AML-193 (cell line): ENCODE measurements at places on chromosomes 13 and 19.

DNA sequence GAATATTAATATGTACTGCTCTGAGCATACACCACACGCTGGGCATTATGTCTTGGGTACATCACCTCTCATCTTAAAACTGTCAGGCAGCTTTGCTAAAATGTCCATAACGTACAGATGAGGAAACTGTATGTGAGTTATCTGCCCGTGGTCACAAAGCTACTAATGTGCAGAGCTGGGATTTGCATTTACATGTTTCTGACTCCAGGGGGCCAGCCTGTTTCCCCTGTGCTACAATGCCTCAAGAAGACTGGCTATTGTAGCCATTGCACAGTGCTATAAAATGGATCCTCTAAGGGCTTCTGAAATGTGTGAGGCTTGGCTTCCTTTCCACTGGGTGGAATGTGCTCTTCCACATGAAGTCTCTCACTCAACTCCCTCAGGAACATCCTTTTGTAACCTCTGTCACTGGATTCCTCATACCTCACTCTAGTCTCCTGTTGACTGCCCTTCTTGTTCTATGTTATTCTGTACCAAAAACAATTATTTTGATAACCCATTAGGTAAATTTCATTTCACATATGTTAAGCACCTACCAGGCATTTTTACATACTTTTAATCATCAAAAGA lies 95.6 kb upstream of the HTR2A start:
- peak; percentile 37 for DNase-seq

GRCh38 chr19:38786572-38787265 lies 2.3 kb upstream of the LGALS7B start:
- DNase-seq, result no peak

DNA sequence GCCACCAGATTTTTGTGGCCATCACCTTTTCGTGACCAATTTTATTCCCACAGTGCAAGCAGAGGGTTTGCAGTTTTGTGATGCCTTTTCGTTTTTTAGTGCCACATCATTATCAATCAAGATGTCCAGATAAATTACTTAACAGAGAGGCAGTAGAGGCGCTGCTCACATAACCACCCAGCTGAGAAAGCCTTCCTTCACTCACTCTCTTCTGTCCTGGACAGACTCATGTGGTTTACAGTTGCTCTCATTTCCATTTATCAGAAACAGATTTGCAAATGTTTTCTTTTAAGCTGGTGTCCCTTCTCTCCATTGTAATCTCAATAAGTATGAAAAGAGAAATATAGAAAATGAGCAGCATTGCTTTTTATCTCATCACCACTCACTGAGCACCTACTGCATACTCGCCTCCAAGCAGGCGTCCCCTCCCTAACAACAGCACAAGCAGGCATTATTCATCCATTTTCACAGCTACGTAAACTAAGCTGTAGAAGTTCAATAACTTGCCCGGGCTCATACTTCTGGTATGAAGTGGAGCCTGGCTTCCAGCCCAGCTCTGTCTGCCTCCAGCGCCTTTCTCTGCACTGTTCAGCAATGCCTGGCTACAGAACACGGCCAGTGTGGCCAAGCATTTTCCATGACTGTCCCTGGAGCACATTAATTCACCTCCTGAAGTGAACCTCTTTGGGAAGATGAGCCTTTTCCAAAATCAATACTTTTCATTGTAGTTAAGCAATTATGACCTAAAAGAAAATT lies 34.6 kb upstream of the KATNAL1 start:
- DNase-seq, result no peak

DNA sequence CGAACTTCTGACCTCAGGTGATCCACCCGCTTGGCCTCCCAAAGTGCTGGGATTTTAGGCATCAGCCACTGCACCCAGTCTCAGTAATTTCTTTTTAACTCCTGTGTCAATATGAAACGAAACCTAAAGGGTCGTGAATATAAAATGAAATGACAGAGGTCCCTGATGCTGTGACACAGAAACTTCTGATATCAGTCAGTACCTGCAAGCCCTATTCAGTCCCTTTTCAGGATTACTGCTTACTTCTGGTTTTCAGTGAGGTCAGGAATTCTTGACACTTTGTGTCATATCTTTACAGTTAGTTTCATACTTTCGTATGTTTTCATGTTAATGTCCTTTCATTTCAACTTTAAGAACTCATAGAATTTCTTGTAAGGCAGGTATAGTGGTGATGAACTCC lies 58.7 kb downstream of the RNF17 start:
- DNase-seq, result no peak

GRCh38 chr13:59962343-59962742 lies 201.4 kb downstream of the DIAPH3 start:
- no peak for DNase-seq

- DNase-seq, result no peak
These were observed 834 bp upstream of the ITGBL1 start for GRCh38 chr13:101451641-101452040.

GRCh38 chr13:46367617-46368327 lies 19.3 kb downstream of the RUBCNL start:
- no peak for DNase-seq

GRCh38 chr13:67075239-67075638 lies 154.9 kb downstream of the PCDH9 start:
- DNase-seq, result no peak

GRCh38 chr19:296476-297225 lies 5.4 kb upstream of the PLPP2 start:
- DNase-seq, result no peak

DNA sequence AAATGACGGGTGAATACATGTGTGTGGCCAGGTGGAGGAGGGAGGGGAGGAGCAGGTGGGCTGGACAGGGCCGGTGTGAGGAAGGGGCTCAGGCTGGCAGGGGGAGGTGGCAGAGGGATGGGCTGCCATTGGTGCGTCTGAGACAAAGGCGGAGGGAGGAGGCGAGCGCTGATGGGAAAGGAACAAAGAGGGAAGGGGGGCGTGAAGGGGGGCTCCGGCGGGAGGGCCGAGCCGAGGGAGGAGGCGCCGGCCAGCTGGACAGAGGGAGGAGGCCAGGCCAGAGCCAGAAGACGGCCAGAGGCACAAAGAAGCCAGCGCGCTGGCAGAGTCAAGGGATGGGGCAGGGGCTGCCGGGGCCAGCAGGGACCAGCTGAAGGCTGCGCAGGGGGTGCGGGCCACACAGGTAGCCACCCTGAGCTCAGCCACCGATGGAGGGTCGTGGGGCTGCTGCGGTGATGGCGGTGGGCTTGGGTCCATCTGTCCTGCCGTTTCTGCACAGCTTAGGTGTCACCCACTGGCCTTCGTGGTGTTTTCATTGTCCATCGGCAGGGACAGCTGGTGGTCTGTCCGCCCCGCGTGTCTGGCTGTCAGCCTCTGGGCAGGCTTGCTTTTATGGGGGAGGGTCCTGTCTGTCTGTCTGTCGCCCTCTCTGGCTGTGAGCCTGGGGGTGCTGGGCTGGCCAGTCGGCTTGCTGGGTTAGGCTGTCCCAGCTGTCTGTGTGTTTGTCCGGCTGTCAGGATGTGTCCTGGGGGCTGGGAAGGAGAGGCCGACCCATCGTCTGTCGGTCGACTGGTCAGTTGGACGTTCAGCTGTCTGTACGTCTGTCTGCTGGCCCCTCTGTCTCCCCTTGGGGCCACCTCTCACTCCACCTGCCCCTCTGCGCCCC lies 2.2 kb downstream of the APC2 start:
- DNase-seq, result no peak

DNA sequence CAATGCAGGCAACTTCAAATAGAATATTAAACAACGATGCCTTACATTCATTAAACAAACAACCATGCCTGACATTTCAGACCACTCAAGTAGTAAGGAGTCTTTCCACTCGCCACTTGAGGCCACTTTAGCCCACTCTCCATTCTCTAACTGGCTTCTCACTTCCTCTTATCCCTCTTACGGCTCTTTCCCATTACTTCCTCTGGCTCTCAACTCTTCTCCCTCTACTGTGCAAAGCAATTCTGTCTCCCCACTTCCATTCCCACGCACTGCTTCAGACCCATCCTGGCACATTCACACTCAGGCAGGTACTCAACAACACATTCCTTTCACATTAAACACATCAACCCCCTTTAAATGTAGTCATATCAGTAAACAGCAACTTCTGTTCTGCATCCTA lies 229.8 kb upstream of the IPO5 start:
- DNase-seq, result no peak

- no peak for DNase-seq
These were observed 386.6 kb downstream of the PCDH20 start for GRCh38 chr13:61029064-61029463.

DNA sequence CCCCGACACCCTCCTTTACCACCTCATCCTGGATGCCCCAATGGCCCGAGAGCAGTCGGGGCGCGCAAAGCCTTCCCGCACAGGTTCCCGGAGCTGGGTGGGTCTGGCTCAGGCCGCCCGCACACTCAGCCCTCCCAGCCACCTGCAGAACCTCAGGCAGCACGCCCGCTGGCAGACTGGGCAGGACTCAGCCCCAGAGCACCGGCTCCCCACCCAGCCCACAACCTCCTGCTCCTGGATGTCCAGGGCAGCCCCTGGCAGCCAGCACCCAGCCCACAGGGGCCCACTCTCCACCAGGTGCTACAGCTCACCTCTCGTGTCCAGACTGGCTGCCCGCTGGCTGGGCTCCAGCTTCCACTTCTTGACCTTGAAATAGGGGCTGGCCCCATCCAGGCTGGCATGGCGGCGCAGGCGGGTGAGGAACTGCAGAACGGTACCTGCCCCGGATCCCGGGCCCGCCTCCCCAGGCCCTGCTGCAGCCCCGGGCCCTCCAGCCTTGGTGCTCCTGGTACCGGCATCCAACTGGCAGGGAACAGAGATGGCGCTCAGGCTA lies 4.6 kb downstream of the CBARP start:
- no peak for DNase-seq

GRCh38 chr19:10399878-10400277 lies 3.5 kb downstream of the CDC37 start:
- DNase-seq, result no peak

- DNase-seq, result no peak
These were observed 709.0 kb upstream of the ARGLU1 start for GRCh38 chr13:107276936-107277335.

DNA sequence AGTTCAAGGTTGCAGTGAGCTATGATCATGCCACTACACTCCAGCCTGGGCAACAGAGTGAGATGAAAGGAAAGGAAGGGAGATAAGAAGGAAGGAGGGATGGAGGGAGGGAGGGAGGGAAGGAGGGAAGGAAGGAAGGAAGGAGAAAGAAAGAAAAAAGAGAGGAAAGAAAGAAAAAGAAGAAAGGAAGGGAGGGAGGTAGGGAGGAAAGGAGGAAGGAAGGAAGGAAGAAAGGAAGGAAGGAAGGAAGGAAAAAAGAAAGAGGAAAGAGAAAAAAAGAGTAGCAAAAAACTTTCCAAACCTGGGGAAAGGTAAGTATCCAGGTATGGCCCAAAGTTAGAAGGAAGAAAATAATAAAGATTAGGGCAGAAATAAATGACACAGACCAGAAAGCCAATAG lies 7.1 kb downstream of the ZFP14 start:
- no peak for DNase-seq

- peak; percentile 75 for DNase-seq
These were observed 30.7 kb downstream of the ZNF844 start for GRCh38 chr19:12095111-12095790.

GRCh38 chr13:43191546-43191945 lies 168.2 kb downstream of the DNAJC15 start:
- no peak for DNase-seq

- no peak for DNase-seq
These were observed 794.8 kb upstream of the MIR17HG start for GRCh38 chr13:90552702-90553101.

- DNase-seq, result no peak
These were observed 72.8 kb downstream of the CCDC70 start for GRCh38 chr13:51934461-51935087.

DNA sequence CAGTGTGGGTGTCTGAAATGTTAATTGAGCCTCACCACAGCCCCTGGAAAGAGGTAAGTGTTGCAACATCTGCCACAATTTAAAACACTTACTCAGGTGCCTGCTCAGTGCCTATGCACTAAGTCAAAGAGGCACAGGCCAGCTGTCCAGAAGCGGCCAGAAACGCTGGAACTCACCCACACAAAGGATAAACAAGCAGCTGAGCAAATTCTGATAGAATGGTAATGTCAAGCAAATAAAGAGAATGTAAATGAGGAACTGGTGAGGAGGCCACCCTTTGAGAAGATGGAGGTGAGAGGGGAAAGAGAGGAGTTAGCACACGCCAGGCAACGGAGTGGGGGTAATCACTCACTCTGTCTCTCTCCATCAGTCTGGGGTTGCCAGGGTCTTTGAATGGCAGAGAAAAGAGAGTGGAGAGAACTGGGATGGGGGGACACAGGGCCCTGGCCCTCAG lies 67.7 kb upstream of the SERP2 start:
- no peak for DNase-seq

- no peak for DNase-seq
These were observed 4.6 kb downstream of the FBXO17 start for GRCh38 chr19:38970664-38971532.

GRCh38 chr19:55669418-55670279 lies 5.4 kb upstream of the EPN1 start:
- DNase-seq, result no peak

DNA sequence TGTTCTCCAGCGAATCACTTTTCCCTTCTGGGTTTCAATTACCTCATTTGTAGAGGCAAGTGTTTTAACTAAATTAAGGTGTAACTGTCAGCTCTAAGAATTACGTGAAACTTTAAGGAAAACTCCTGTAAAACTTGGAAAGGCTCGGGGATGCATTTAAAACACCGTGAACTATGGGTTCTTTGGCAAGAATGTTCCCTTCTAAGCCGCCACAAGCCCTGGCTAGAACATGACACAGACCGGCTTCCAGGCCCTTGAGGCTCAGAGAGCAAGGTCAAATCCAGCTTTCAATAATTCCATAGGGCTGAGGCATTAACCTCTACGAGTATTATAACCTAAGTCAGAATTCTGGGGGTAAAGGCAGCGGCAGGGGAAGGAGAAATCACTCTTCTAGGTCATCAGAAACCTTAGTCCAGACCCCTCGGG lies 685 bp downstream of the VWA8 start:
- no peak for DNase-seq

GRCh38 chr19:18128044-18128443 lies 24.9 kb upstream of the PIK3R2 start:
- peak; percentile 77 for DNase-seq

GRCh38 chr13:99709134-99709533 lies 207.9 kb downstream of the TM9SF2 start:
- no peak for DNase-seq

DNA sequence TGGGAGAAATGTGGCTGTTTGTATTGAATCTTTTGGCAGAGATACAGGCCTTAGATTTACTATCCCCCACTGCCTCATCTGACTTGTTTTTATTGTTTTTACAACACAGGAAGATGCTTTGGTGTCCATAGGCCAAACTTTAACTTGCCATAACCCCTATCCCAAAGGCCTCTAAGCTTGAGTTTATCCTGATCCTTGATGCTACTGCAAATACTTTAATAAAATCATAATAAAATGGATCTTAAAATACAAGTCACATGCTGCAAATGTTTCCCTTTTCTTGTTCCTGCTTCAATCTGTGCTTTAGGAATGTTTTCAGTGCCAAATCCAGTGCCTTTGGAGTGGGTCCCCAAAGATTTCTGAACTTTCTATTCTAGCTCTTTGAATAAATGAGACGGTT lies 770.6 kb downstream of the DACH1 start:
- DNase-seq, result no peak

GRCh38 chr19:39916851-39917396 lies 17.5 kb downstream of the FCGBP start:
- DNase-seq, result no peak
